ENCODE measurements at places on chromosomes 3 and 15.

DNA sequence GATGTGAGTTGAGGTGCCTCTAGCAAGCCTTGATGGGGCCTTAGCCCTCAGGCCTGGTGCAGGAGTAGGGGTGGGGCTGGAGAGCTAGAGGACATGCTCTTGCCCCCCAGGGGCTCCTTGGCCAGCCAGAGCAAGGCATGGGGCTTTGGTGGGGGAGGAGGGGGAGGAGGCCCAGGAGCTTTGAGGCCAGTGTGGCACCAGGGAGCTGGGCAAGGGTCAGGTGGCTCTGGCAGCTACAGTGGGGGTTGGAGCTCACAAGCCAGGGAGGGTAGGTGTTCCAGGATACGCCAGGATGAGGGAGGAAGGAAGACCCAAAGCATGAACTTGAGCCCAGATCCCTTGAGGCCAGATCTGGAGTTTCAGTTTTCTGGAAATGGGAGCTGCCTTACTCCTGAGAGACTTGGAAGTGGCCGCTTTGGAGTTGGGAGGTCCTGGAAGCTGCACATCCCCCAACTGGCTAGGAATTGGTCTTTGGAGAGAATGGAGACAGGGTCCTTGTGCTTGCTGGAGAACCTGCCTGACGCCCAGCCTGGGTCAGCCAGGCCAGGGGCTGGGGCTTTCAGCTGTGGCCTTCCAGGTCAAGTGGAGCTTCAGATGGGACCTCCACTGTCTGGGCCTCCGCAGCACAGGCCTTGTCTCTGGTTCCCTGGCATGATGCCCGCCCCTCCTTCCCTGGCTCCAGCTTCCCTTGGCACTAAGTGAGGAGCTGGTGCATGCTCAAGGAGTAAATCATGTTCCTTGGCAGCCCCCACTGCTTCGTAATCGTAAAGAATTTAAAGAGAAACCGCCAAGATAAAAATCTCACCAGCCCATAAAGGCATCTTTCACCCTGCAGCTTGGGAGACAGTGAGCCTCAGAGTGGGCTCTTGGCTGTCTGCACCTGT, 8.7 kb downstream of the SEMA3F start:
- no peak for DNase-seq

DNA sequence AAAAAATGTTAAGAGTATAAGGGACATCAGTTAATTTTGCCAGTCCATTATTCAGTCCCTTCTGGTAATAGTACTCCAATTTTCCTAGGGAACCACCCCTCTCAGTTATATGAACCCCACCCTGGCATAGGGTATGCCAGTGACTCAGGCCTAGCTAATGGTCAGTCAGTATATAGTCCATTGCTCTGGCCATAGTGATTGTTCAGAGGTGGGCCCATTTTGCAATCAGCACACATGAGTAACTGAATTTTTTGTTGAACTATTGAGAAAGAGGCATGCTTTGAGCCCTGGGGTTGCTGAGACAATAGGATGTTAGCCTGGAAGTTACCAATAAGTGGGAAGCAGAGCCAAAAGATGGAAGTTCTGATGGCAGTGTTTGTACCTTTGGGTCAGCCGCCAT, 4.1 kb downstream of the LRCH3 start:
- no peak for DNase-seq

DNA sequence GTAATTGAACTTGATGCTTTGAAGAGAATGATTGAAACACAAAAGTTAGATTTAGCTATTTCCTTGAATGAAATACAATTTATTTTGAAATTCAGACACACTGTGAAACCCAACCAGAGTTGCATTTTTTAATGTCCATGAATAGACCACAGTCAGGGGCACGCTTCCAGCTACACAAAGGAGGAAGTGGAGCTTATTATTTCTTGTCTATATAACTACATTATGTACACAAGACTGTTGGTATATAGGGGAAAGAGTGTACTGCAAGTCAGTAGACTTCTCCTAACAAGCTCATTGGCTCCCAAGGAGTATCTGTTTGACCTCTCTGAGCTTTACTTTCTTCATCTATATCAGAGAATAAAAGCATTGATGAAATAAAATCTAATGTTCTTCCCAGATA, 326.2 kb downstream of the RYR3 start:
- no peak for DNase-seq

DNA sequence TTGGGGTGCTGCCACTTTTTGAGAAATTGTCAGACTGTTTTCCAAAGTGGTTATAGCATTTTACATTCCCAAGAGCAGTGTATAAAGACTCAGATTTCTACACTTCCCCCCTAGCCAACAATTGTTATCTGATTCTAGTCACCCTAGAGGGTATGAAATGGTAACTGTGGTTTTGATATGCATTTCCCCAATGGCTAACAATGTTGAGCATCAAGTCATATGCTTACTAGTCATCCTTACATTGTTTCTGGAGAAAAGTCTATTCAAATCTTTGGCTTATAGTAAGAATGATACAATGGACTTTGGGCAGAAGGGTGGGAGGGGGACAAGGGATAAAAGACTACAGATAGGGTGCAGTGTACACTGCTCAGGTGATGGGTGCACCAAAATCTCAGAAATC, 73.3 kb downstream of the CSNK1G1 start:
- DNase-seq = no peak

DNA sequence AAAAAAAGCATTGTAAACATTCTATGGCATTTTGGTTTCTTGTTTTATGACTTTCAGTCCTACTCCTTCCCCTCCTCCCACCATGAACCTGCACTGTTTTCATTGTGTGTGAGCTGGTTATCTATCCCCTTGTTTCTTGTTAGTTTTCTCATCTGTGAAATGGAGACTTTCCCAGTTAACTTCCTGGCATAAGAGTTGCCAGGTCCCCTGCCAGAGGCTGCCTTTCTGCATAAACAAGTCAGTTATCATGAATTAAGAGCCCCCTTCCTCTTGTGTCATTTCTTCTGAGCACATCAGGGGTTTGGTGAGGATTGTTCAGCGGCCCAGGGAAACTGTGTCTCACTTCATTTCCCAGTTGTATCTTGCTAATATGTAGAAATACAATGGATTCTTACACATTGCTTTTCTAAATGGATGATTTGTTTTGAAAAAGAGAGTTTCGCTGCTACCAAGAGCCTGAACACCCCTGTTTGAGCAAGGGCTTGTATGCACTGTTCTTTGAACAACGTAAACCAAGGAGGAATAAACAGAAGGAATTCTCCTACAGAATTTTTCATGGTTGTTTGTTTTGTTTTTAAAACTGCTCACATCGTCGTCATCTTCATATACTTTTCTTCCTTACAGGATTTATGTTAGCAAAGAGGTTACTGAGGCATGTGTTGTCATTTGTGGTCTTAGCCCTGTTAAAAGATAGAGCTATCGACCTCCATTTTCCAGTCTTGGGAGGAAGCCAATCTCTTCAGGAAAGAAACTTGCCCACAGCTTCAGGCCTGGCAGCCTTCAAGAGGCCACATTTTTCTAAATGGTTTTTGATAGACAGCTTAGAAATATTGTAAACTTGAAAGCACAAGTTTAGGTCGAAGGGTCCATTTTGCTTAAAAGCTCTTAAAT, 144.6 kb upstream of the IL12A start:
- no peak for DNase-seq

- no peak for DNase-seq
These were observed 7.9 kb downstream of the FOXL2 start for GRCh38 chr3:138938877-138939560.

- no peak for DNase-seq
These were observed 85.1 kb downstream of the OCA2 start for GRCh38 chr15:28013976-28014375.

- DNase-seq = no peak
These were observed 46.5 kb downstream of the CPA3 start for GRCh38 chr3:148911592-148911991.
